ENCODE measurements at places on chromosomes 5 and 9. TPM values are rescaled to one million over a fixed set of nuclear protein-coding genes. Genes with fewer than 3 reads are reported as not detected.

IRX1 gene
- 0.34 TPM for polyA plus RNA-seq

AP3B1 gene
- polyA plus RNA-seq = 7.7 TPM

PLAC8L1 gene
- 1.2 TPM for polyA plus RNA-seq

OMD gene
- not detected for polyA plus RNA-seq

PDE8B gene
- polyA plus RNA-seq = 0.22 TPM

MARCOL gene
- polyA plus RNA-seq = not detected

BSPRY gene
- not detected for polyA plus RNA-seq
